ENCODE measurements at places on chromosomes 3 and 15. TPM values are rescaled to one million over a fixed set of nuclear protein-coding genes. Genes with fewer than 3 reads are reported as not detected.
A peak's percentile ranks its signal among the peaks of the same experiment; 100 is the strongest.

The RUVBL1 gene
- polyA plus RNA-seq, result 69.2 TPM

The LRRC31 gene
- not detected for polyA plus RNA-seq

The TMPRSS7 gene
- not detected for polyA plus RNA-seq

The DTWD1 gene
- 23.1 TPM for polyA plus RNA-seq

The CCR8 gene
- 2.1 TPM for polyA plus RNA-seq

The IL17RC gene
- polyA plus RNA-seq, result 11.0 TPM

GRCh38 chr3:101548527-101549105, 13.1 kb upstream of the TRMT10C start:
- no peaks in the 10 kb centered on the region for H3K36me3 ChIP-seq
- no peak for DNase-seq
- no peak overlapping the region for H3K4me3 ChIP-seq
- H3K27ac ChIP-seq, result no peak overlapping the region

- DNase-seq, result no peak
- no peak overlapping the region for H3K4me3 ChIP-seq
- no peaks in the 10 kb centered on the region for H3K27me3 ChIP-seq
- H3K4me1 ChIP-seq, result no peaks in the 10 kb centered on the region
- no peaks in the 10 kb centered on the region for H3K36me3 ChIP-seq
These were observed 372.8 kb downstream of the MAGI1 start for GRCh38 chr3:65665915-65666314.

DNA sequence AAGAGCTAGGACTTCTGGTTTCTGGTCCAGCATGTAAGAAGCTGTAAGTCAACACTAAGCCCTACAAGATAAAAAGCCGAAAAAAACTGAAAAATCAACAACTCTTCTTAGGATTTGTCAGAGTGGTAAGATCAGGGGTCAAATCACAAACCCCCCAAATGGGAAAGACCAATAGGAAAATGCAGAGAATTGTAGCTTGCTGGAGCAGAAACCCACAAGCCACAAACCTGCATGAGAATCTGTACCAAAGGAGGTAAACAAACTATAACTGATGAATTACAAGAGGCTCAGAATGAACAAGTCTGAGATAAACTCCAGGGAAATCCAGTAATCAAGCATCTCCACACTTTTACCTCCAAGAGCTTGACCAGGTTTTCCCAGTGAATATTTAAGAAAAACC, 36.0 kb downstream of the RFX7 start:
- peak overlapping the region; percentile 21 for H3K4me3 ChIP-seq
- H3K36me3 ChIP-seq, result no peaks in the 10 kb centered on the region
- no peak overlapping the region for H3K27ac ChIP-seq
- no peaks in the 10 kb centered on the region for H3K27me3 ChIP-seq

DNA sequence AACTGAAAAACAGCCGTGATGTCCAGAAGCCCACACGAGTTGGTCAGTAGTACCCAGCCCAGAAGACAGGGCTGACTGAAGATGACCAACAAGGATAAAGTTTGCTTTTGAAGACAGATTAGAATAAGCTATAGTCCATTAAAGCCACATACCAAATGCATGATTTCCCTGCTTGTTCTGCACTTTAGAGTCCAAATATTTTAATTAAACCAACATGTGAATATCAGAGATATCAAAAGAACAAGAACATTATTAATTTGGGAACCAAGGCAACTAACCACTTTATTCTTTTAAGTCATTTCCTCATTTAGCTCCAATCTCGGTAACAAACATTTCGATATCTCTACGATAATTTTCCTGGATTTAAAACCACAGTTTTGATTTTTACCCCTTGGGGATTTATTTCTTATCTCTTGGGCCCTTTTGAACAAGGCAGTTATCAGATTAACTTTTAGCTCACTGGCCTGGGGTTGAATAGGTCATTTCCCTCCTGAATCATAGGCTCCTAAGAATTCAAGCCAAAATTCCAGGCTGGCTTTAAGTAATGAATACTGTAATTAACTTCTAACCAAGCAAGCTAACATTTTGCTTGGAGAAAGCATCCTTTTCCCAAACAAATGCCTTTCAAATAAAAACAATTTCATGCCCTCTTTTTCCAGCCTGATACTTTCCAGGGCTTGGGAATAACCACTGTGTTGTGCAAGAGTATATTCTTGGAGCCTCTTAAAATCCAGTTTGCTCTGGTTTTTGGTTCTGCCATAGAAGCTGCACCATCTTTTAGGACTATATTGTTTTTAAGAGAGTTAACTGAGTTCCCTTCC, 102.9 kb upstream of the NR2E3 start:
- no peak overlapping the region for H3K27ac ChIP-seq
- no peak for DNase-seq
- no peaks in the 10 kb centered on the region for H3K36me3 ChIP-seq
- H3K4me1 ChIP-seq, result no peaks in the 10 kb centered on the region
- H3K4me3 ChIP-seq, result no peak overlapping the region
- no peaks in the 10 kb centered on the region for H3K27me3 ChIP-seq

- no peaks in the 10 kb centered on the region for H3K4me1 ChIP-seq
- DNase-seq, result peak; percentile 46
- peaks cover 5% of the 10 kb centered on the region for H3K36me3 ChIP-seq
- no peak overlapping the region for H3K4me3 ChIP-seq
These were observed 62.9 kb downstream of the ATG7 start for GRCh38 chr3:11335056-11335608.

GRCh38 chr3:123832692-123833397, 51.3 kb downstream of the MYLK start:
- H3K4me1 ChIP-seq, result no peaks in the 10 kb centered on the region
- DNase-seq, result no peak
- no peaks in the 10 kb centered on the region for H3K27me3 ChIP-seq
- no peak overlapping the region for H3K4me3 ChIP-seq
- H3K36me3 ChIP-seq, result no peaks in the 10 kb centered on the region

- no peaks in the 10 kb centered on the region for H3K27me3 ChIP-seq
- no peak overlapping the region for H3K27ac ChIP-seq
- H3K4me1 ChIP-seq, result peaks cover 24% of the 10 kb centered on the region
- DNase-seq, result no peak
These were observed 11.4 kb downstream of the IREB2 start for GRCh38 chr15:78449220-78449999.

Measured in CD8-positive, alpha-beta memory T cell (primary cell).